ENCODE measurements at places on chromosomes 16 and 17.

- no peak for DNase-seq
Observed at GRCh38 chr17:73533127-73533526, 111.1 kb downstream of the SDK2 start.

DNA sequence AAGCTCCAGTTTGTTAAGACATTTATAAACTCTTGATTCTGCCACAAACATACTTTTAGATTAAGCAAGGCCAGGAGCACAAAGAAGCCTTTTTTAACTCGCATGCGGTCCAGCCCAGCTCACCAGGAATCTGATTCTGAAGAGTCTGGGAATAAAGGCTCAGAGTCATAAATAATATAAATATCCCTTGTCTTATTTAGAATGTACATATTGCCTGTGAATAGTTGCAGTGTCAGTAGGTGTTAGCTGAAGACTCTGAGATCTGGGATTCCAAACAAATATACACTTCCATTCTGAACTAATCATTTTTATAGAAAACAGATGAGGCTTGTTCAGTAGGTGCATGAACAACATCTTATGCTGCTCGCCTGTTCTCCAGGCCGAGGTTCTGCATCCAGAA, 59.1 kb upstream of the ELAC2 start:
- DNase-seq, result no peak

- DNase-seq, result no peak
Observed at GRCh38 chr17:82184761-82185160, 27.9 kb downstream of the CCDC57 start.

DNA sequence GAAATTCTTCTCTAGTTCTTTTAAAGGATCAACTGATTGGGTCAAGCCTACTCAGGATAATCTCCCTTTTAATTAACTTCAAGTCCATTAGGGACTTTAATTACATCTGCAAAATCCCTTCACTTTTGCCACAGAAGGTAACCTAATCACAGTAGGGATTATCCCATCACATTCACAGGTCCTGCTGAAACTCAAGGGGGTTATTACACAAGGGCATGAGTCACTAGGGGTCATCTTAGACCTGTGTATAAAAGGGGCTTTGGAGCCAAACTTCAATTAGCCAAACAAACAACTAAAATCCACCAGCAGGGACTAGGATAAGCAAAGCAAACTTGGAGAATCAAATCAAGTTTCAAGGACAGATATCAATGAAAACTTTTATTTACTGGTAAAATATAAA, 19.4 kb downstream of the CIAPIN1 start:
- DNase-seq, result no peak

DNA sequence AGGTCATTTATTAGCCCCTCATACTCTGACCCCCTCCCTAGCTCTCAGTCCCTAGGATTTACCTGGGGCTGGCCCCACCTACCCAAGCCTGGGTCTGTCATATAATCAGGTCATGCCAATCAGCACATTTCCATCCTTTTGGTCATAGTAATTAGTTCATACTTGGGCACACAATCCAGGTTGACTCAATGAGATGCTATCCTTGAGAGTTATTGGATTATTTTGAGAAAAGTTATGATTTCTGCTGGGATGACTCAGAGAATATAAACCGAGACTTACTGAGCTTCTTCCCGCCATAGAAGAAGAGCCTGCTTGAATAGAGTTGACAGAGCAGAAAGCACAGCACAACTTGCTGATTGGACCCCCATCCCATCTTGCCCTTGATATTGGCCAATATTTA, 331.5 kb downstream of the CBLN1 start:
- DNase-seq, result no peak

DNA sequence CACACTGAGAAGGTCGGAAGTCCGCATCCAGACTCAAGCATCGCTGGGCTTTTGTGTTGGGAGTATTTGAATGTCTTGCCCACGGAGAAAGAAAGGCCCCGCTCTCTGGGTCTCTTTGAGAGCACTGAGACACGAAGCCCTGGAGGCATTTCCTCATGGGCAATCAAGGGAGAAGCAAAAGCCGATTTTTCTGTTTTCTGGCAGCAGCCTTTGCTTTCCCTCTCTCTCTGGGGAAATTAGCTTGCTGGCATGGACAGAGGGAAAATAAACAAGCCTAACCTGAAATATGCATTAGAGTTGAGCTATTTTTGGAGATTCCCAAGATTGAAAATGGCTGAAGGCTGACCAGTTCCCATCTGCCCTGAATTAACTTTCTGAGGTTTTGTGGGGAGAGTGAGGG, 238.7 kb downstream of the HAPSTR1 start:
- no peak for DNase-seq

GRCh38 chr16:88368994-88369393, 13.8 kb upstream of the ZNF469 start:
- no peak for DNase-seq

- DNase-seq, result no peak
Observed at GRCh38 chr17:12421646-12422306, 243.9 kb upstream of the MYOCD start.

DNA sequence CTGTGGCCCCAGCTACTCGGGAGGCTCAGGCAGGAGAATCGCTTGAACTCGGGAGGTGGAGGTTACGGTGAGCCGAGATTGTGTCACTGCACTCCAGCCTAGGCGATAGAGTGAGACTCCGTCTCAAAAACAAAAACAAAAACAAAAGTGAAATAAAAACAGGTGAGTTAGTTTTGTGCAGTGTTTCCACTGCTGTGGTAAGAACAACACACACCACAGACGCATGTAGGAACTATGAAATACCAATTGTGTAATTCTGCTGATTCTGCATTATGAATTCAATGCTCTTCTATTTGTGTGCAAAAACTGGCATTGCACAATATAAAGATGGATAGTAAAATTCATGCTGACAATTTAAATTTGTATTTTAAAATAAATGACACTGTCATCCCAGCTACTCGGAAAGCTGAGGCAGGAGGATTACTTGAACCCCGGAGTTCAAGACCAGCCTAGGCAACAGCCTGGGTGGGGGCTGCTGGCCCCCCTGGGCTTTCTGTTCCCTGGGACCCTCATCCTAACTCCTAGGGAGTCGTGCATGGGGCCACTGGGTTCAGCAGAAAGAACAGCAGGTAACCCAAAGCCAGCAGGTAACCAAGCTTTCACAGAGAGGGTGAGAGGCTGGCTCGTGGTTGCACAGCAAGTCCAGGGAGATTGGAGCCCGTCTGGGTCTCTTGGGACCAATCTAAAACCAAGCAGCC, 10.6 kb upstream of the RHBDF2 start:
- DNase-seq, result no peak

DNA sequence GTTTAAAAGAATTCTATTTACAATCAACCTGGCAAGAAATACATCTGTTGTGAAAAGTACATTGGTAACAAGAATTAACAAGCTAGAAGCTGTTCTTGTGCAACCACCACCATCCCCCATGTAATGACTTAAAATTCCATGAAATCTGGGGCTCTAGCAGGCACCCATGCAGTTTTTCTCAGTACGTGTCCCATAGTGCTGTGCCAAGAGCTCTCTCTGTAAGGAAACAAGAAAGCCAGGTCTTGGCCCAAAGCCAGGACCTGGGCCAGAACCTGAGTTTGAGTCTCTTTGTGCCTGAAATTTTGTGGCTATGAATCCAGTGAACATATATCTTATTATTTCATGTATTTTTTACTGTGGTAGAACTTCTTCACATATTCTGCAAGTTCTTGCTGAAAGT, 46.6 kb downstream of the NUP93 start:
- no peak for DNase-seq

DNA sequence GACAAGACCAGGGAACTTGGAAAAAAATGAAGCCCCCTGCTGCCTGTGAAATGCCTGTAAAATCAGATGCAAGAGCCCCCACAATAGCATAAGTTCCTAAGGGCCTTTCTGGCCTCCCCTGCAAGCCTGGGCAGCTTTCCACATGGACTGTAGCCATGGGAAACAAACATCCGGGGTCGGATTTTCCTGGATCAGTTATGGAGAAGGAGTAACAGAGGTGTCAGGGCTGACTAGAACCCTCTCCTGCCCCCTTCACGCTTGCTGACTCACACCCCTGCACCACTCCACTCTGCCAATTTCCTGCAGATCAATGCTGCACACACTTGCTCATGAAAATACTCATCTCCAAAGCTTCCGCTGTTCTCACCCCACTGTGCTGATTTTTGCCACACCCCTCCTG, 258.6 kb downstream of the CBLN1 start:
- DNase-seq, result no peak

DNA sequence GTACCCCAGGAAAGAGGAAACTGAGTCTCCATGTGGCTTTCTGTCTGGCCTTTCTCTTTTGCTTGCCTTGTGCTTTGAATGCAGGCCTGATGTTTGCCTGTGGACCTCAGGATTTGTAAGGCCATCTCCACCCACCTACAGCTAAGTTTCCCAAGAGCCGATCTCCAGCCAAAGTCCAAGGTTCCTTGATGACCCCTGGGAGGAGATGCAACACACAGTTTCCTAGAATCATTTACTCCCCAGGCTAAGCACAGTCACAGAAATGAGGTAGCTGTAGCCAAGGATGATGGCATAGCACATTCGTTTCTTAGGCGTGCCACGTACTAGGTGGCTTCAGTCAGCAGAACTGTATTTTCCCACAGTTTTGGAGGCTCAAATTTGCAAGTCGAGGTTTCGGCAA, 595.4 kb downstream of the MAF start:
- DNase-seq, result no peak

DNA sequence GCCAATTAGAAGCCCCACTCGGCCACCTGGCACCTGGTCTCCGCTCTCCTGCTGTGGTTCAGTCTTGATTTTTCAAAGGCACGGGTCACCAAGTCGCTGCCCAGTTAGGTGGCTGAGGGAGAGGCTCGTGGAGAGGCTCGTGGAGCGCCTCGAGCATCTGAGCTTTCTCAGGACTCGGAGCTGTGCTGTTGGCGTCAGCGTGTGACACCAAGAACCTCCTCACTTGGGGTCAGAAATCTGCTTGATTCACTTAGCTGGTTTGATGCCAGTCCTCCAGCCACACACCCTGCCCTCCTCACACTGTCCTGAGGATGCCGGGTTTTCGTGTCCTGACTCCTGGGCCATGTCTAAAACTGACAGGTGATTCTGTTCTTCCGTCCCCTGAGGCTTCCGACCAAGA, 82.6 kb downstream of the SOCS1 start:
- DNase-seq, result no peak
